Mesothelial cell of epicardium (in vitro differentiated cells): ENCODE measurements at places on chromosomes 3 and 15.

DNA sequence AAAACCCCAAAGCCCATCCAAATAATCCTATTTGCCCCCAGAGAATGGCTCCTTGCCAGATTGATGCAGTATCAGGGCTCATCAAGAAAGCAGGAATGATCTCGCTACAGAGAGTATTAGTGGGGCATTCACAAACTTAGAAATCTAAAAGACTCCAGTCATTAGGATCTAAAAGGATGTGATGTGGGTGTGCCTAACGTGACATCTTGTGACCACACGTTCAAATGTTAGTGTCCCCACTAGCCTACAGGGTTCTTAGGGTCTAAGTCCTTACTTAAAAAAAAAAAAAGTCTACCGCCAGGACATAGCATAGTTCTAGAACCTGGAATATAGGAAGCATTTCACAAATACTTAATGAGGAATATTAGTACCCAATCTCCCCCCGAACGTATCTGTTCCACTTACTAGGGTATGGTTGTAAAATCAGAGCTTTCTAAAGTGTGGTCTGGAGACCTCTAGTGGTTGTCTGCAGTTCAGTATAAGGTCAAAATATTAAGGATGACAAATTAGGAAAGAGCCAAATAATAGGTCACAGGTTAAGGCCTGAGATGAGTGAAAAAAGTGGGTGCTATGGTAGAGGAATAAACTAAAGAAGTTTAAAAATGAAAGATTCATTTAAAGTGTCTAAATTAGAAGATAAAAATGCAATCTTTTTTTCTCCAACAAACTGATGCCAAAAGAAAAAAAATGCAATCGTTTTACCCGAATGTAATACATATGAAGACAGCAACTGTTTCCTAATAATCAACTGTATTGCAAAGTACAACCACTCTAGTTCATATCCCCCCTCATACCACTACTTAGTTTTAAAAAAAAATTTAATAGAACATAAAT lies 4.2 kb upstream of the CHRM5 start:
- H3K27me3 ChIP-seq: no peaks in the 10 kb centered on the region

- no peak overlapping the region for H3K27ac ChIP-seq
- no peaks in the 10 kb centered on the region for H3K4me1 ChIP-seq
- H3K27me3 ChIP-seq: no peaks in the 10 kb centered on the region
- H3K36me3 ChIP-seq: no peaks in the 10 kb centered on the region
- no peak overlapping the region for H3K4me3 ChIP-seq
Measured at GRCh38 chr3:187281191-187281714, 10.3 kb downstream of the MASP1 start.

DNA sequence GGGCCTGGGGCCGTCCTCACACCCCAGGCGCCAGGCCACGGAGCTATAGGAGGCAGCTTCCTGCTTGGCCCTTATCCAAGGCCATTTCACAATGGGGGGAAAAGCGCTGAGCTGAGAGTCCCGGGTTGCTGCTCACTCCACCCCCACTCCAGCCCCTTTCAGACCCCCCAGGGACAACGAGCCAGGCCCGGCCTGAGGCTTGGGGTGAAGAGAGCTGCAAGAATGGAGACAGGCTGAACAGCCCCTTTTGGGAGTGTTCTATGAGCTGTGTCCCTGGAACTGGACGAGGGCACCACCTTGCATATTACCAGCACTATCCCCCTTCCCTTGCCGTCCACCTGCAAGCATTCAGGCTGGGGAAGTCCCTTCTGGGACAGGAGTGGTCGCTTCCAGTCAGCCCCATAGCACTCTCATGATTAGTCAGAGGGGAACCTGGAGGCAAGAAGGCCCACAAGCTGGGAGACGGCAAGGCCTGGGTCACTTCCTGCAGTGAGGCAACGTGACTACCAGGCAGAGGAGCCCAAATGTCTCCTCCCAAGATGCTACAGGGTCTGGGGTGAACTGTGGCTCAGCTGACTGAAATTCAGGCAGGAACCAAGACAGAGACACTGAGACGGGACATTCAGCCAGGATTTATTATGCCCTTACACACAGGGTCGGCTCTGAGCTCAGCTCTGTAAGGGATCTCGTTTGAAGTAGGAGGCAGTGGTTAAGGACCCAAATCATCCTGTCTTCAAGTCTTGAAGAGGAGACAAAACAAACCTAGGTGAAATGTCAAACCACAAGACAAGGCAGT lies 8.6 kb upstream of the SRP14 start:
- H3K27me3 ChIP-seq: no peaks in the 10 kb centered on the region
- no peaks in the 10 kb centered on the region for H3K36me3 ChIP-seq
- peak overlapping the region; percentile 62 for H3K27ac ChIP-seq
- no peak overlapping the region for H3K4me3 ChIP-seq
- no peak for DNase-seq

DNA sequence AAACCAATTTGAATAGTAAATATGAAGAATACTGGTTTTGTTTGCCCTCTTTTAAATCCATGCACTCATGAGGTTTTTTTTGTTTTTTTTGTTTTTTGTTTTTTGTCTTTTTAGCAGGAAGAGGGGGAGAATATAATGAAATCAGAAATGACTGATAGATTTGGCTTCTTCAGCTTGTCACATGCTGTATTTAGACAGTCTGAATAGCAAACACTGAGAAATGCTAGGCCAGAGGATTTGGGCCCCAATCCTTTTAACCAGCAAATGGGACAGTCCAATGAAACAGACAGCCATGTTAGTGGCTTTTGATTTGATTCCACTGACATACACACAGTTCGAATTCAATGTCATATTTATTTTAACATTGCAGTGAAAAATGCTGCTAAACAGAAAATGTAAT lies 14.2 kb upstream of the CEP152 start:
- peaks cover 17% of the 10 kb centered on the region for H3K4me1 ChIP-seq
- no peak for DNase-seq
- no peaks in the 10 kb centered on the region for H3K36me3 ChIP-seq
- no peak overlapping the region for H3K4me3 ChIP-seq
- no peak overlapping the region for H3K27ac ChIP-seq

DNA sequence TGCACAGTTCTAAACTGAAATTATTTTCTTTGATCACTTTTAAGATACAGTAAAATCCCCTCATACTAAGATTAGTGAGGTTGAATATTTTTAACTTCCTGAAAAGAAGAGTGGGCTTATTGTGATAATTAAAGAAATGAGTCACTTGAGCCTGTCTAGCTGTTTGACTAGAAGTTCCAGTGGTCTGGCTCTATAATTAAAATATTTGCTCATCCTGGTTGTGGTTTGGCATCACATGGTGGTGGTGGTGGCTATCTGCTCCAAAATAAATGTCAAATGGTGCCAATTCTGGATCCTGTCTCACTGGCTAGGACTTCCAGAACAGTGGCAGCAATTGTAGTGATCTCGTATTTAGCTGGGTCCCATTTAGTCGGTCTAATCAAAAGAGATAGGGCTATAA lies 8.6 kb upstream of the TEX9 start:
- no peaks in the 10 kb centered on the region for H3K4me1 ChIP-seq
- no peaks in the 10 kb centered on the region for H3K27me3 ChIP-seq
- no peak overlapping the region for H3K4me3 ChIP-seq
- no peak overlapping the region for H3K27ac ChIP-seq

DNA sequence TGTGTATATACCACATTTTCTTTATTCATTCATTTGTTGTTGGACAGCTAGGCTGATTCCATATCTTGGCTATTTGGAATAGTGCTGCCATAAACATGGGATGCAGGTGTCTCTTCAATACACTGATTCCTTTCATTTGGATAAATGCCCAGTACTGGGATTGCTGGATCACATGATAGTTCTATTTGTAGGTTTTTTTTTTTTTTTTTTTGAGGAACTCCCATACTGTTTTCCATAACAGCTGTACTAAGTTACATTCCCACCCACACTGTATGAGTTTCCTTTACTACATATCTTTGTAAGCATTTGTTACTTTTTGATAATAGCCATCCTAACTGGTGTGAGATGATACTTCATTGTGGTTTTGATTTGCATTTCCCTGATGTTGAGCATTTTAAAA lies 437.7 kb downstream of the DIPK2A start:
- H3K36me3 ChIP-seq: peaks cover 2% of the 10 kb centered on the region
- no peak overlapping the region for H3K27ac ChIP-seq
- no peak for DNase-seq

GRCh38 chr3:126155280-126155640 lies 25.1 kb downstream of the ALDH1L1 start:
- H3K27ac ChIP-seq: no peak overlapping the region
- H3K4me1 ChIP-seq: peaks cover 7% of the 10 kb centered on the region
- no peak overlapping the region for H3K4me3 ChIP-seq
- DNase-seq: no peak
- no peaks in the 10 kb centered on the region for H3K36me3 ChIP-seq

DNA sequence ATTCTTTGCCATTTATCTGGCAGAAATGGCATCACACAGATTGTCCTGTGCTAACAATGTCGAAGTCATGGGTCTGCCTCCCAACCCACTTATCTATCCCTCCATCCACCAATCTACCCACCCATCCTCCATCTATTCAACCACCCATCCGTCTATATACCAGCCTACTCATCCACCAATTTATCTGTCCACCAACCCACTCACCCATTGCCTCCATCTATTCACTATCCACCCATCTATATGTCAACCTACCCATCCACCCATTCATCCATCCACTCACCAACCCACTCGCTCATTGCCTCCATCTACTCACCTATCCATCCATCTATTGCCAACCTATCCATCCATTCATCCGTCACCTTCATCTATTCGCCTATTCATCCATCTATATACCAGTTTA lies 521.2 kb downstream of the SHQ1 start:
- H3K36me3 ChIP-seq: no peaks in the 10 kb centered on the region
- DNase-seq: no peak
- no peak overlapping the region for H3K4me3 ChIP-seq
- no peak overlapping the region for H3K27ac ChIP-seq
